AML-193 (cell line): ENCODE measurements at places on chromosomes 1 and 21.

GRCh38 chr1:204863024-204863423 is 7.6 kb upstream of the NFASC start:
- no peak for DNase-seq

GRCh38 chr21:23463365-23463764 is 2143.9 kb downstream of the MRPL39 start:
- no peak for DNase-seq

GRCh38 chr1:44485934-44486460 is 80.9 kb downstream of the RNF220 start:
- peak; percentile 12 for DNase-seq

GRCh38 chr1:62407398-62408009 is 29.3 kb upstream of the USP1 start:
- DNase-seq = peak; percentile 14

GRCh38 chr1:202216691-202217090 is 23.1 kb downstream of the LGR6 start:
- DNase-seq = peak; percentile 76
